ENCODE measurements at places on chromosomes 1 and 21.

GRCh38 chr1:117836069-117836468 is 93.4 kb downstream of the GDAP2 start:
- DNase-seq: no peak

- DNase-seq: no peak
These were observed 167.6 kb downstream of the PCBP3 start for GRCh38 chr21:45811136-45811535.

- DNase-seq: no peak
These were observed 7.9 kb upstream of the BACE2 start for GRCh38 chr21:41160036-41160435.

GRCh38 chr1:109354929-109355328 is 42.8 kb downstream of the SORT1 start:
- no peak for DNase-seq

- no peak for DNase-seq
These were observed 180.7 kb downstream of the COQ8A start for GRCh38 chr1:227120826-227121225.

- DNase-seq: no peak
These were observed 130.1 kb upstream of the HOOK1 start for GRCh38 chr1:59684698-59685097.
